ENCODE measurements at places on chromosomes 13 and 19.
A peak's percentile ranks its signal among the peaks of the same experiment; 100 is the strongest.

- DNase-seq = no peak
These were observed 31.2 kb downstream of the GAS6 start for GRCh38 chr13:113832631-113833030.

DNA sequence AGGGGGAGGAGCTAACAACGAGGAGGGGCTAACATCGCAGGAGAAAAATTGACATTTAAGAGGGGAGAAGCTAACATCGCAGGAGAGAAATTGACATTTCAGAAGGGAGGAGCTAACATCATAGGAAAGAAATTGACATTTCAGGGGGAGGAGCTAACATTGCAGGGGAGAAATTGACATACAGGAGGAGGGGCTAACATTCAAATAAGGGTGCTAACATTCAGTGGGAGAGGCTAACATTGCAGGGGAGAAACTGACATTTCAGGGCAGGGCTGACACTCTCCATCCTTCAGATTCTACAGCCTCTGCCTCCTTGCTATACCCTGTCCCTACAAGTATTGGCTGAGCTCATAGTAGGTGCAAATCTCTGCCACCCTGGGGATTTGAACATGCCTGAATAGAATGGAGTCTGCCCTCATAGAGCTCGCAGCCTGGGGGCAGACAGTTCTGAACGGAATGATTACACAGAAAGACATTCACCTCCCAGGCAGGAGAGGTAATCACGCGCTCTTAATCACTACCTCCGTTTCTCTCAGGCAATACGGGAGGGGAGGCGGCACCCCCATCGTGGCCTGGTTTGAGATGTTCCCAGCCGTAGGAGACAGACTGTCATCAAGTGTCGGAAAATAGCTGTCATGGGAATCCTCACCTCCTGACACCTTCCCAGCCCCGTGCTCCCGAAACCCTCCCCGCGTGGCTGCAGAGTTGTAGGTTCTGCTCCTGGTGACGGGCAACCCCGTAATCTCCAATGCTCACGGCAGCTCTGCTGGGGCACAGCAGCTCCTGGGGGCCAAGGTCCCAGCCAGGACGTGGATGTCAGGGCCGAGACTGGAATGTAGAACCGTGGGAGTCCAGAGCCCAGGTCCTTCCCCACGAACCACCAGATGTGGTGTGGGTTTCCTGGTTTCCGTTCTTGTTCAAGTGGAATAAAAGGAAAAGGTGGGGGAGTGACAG is 9.5 kb downstream of the GPR32 start:
- DNase-seq = no peak

- DNase-seq = peak; percentile 54
These were observed 850 bp downstream of the MTMR6 start for GRCh38 chr13:25286308-25286968.

DNA sequence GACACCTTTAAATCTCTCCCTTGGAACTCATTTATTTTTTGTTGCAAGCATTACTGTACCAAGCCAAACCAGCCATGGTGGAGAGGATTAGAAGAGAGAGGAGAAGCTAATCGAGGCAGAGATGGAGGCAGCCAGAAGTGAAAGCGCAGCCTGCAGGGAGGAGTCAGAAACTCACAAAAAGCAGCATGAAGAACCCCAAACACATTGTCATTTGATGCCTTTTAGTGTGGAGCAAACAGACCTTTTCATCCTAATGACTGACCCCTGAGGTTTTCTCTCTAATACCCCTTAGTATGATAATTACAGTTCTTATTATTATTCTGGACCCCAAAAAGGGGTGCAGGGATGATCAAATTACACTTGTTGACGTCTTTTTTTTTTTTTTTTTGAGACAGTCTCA is 62.5 kb downstream of the TNFRSF19 start:
- no peak for DNase-seq

GRCh38 chr19:50729894-50730293 is 6.7 kb downstream of the CLEC11A start:
- no peak for DNase-seq

Data from AG10803 (cell line).